ENCODE measurements at places on chromosomes 1 and 21.

DNA sequence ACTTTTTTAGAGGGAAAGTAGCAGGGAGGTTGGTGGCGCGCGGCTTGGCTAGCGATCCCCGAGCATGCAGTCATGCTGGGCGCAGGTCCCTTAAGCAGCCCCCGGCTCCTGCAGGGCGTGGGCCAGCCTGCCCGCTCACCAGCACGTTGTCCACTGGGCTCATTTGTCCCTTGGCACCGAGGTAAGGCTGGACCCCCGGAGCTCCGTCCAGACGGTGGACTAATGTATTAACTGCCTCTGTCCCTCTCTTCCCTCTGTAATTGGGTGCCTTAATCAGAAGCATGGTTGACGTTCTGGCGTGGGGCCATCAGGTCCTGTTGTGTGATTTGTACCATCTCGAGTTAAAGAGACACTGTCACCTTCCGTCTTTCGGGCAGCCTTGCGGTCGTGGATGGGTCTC lies 17.7 kb downstream of the TMEM201 start:
- no peak for DNase-seq

- DNase-seq = no peak
Measured at GRCh38 chr1:170156594-170156993, 10.8 kb downstream of the NTMT2 start.

GRCh38 chr1:211532088-211532444 lies 40.1 kb upstream of the RD3 start:
- no peak for DNase-seq

- DNase-seq = no peak
Measured at GRCh38 chr1:184915463-184916090, 58.7 kb downstream of the NIBAN1 start.

DNA sequence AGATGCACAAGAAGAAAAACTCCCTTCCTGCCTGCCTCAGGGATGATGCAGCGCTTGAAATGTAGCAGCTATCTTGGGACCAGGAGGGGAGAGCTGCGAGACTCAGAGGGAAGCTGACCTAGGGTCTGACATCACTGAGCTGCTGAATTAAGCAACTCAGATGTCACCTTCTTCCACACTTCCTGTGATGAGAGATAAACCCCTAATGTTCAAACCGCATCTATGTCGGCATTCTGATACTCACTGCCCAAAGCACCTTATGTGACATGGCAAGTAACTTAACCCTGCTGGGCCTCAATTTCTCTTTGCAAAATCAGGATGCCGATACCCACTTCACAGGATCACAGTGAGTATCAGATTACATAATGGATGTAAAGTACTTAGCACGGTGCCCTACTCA lies 9.1 kb upstream of the AK2 start:
- no peak for DNase-seq

GRCh38 chr1:237542525-237543418 lies 347.9 kb downstream of the ZP4 start:
- DNase-seq = no peak

DNA sequence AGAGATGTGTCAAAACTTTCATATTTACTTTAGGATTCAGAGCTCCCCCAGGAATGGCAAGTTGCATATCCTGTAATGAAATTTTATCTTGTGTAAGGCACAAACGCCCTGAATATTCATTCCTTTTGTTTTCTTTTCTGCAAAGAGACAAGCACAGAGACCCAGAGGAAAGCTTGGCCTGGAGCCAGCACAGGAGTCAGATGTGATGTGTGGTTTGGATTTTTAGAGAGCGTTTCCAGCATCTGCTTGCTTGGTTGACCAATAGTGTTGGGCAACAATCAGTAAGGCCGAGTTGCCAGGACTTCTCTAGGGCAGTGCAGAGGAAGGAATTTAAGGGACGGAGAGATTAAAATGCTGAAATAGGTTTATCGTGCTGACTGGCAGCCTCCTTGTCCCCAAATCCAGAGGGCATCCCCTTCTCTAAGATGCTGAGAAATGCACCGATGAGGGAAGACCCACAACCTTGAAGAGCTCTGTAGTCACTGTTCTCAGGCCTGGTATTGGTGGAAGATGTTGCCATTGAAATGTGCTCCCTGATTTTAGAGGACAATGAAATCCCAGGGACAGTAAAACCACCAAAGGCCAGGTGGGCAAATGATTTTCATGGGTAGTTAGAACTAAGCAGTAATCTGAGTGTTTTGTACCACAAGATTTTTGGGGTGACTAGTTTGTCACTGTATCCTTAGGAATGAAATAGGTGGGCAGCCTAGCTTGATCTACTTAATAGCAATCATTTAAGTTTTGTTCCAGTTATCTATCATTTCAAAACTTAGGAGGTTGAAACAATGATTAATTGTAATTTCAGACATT lies 37.9 kb upstream of the RHOU start:
- peak; percentile 28 for DNase-seq

- DNase-seq = no peak
Measured at GRCh38 chr1:30359539-30360220, 363.7 kb downstream of the MATN1 start.

- no peak for DNase-seq
Measured at GRCh38 chr1:91777630-91778300, 108.2 kb downstream of the TGFBR3 start.

- no peak for DNase-seq
Measured at GRCh38 chr1:245375789-245376460, 221.1 kb downstream of the KIF26B start.

- DNase-seq = peak; percentile 14
Measured at GRCh38 chr1:56448529-56449300, 130.6 kb downstream of the PLPP3 start.

DNA sequence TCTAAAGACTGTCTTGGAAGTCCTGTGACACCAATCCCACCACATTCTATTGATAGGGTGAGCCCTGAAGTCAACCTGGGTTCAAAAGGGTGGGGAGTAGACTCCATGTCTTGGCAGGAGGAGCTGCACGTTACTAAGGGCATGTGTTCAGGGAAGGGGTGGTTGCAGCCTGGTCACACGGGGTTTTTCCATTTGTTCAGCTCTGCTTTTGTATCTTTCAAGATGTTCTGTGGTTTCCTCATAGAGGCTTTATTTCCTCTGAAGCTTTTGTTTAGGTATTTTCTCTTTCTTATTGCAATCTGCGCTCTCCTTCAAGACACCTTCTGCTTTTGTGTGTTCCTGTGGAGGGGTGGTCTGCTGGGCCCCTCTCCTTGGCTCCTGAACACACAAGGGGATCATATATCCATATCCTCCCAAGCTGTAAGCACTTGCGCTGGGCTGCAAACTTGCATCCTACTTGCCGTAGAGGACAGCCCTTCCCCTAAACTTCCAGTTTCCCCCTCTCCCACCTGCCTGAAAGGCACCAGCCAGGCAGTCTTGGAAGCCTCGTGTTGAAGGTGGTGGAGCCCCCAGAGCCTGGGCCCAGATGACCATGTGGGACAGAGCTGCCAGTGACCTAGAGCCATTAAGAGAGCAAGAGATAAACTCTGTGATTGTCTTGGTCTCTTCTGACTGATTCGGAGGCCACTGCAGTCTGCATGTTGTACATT lies 62.5 kb upstream of the TRAPPC10 start:
- DNase-seq = no peak

DNA sequence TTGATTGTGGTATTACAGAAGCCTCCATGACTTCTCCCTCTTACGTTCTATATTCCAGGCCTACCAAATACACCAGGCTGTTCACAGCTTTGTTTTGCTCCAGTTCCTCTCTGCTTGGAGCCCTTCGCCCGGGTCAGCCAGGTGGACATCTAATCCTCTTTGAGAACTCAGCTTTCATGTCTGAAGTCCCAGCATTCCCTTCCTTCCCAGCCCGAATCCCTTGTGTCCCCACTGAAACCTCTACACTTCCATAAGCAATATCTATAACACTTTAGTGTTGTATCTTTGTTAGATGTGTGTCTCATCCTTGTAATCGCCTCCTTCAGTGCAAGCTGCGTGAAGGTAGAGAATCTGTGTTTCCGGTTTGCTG lies 1.9 kb downstream of the RNF11 start:
- no peak for DNase-seq

DNA sequence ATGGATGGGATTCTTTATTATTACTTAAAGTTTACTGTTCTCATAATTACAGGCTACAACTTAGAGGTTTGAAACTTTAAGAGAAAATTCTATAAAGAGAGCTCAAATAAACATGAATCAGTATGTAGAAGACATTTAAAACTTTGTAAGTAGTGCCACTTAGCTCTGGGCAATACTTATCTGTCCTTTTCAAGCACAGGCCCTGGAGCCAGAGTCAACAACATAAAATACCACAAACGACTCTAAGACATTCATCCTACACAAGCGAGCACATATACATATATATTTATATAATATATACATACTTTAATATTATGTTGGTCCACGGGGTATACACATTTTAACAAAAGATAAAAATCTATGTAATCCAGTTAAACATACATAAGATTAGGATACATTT lies 24.1 kb upstream of the TTC39A start:
- no peak for DNase-seq

- no peak for DNase-seq
Measured at GRCh38 chr1:15848143-15848928, 829 bp downstream of the SPEN start.

DNA sequence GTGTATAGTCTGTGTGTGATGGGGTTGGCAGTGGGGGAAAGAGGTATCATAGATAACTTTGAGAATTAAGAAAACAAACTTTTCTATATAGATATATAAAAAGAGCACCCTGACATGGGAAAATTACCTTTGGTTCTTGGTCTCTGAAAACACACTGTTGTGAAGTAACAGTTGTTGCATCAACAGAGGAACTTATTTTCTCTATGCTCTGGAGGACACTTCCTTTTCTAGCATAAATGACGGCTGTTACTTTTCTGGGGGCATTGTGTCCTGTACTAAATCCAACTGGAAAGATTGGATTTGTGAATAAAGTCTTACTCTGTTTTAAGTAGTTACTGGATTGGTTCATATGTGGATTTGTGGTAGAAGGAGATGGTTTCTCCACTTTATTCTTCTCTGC lies 12.6 kb downstream of the LRIF1 start:
- no peak for DNase-seq

GRCh38 chr1:170790651-170791071 lies 126.7 kb downstream of the PRRX1 start:
- DNase-seq = no peak

DNA sequence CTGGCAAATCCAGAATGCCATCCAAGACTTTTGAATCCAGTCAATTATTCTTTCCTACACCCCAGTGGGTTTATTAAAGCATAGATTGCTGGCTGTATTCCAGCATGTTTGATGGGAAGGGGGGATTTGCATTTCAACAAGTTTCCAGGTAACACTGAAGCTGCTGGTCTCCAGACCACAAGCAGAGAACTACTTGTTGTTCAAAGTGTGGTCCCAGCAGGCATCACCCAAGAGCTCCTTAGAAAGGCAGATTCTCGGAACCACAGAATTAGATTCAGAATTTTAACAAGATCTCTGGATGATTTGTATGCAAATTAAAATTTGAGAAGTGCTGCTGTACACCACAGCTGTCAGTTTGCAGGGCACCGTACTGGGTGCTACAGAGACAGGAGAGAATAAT lies 216.3 kb upstream of the FAM78B start:
- DNase-seq = no peak

DNA sequence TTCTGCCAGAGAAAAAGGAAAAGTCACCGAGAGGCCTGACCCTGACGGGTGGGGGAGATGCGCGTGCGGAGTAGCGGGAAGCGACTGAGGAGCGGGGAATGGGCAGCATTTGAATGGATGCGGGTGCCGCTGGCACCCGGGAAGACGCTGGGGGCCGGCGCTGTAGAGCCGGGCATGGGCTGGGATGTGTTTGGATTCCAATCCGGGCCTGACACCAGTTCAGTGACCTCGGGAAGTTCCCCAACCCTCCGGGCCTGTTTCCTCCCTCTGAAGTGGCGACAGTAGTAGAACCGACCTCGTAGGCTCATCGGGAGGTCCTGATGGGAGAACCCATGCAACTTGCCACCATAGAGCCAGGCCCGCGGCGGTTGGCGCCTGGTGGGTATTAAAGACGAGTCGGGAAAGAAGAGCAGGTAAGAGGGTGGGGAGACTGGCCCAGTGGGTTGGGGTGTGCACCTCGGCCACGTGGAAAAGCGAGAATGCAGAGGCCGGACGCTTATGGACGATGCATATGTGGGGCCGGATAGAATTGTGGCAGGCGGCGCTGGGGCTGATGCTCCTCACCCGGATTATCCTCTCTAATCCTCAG lies 642 bp upstream of the SLC16A1 start:
- no peak for DNase-seq

DNA sequence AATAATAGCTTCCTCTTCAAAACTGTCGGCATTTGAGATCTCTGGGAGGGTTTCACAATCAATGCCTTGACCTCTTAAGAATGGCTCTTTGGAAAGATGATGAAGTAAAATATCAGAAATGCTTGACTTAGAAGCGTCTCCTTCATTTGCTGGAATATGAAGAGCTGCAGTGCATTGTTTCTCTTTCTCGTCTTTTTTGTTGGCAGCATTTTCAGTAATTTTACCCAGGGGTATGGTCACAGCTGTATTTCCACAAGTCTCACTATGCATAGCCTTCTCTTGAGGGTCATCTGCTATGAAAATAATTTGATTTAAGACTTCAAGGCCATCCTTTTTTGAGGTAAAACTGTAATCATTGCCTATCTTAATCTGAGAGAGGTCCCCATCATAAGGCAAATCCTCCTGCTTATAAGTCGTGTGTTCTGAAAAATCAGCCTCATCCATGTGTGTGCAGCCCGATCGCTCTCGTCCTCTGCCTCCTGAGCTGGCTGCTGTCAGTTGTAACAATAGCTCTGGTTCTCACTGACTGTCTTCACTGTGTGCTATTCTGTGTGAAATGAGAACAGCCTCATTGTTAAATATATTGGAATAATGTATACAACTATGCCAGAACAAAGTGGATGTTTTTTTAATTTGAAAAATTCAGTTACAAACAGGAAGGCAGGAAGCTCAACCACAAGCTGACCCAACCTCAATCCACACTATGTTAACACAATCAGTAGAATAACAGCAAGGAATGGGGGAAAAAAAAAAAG lies 4.5 kb downstream of the AKNAD1 start:
- no peak for DNase-seq

GRCh38 chr1:101235696-101236515 lies 913 bp upstream of the S1PR1 start:
- no peak for DNase-seq

- DNase-seq = no peak
Measured at GRCh38 chr1:17875171-17875881, 120.2 kb downstream of the ACTL8 start.
